Upper lobe of right lung (tissue), 1 donor: ENCODE measurements at places on chromosomes 7 and 10. TPM values are rescaled to one million over a fixed set of nuclear protein-coding genes. Genes with fewer than 3 reads are reported as not detected.

NEBL gene
- 106 TPM for total RNA-seq

PLEKHS1 gene
- total RNA-seq = not detected

DNA sequence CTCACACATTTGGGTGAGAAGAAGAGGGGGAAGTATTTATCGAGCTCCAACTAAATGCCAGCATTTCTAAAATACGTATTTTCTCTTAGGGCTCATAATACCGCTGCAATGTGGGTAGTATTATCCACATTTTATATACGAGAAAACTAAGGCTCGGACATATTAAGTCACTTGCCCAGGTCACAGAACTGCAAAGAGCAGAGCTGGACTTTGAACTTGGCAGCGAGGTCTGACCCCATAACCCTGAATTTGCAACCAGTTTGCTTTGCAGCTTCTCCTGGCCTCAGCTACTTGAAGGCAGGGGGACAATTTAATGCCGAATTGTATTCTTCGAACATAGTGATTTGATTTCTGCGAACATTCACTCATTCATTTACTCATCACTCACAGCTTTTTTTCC, 7.2 kb downstream of the ABLIM1 start:
- DNase-seq = no peak

GRCh38 chr10:49633327-49634068, 19.7 kb downstream of the CHAT start:
- peak; percentile 39 for DNase-seq

LIPJ gene
- total RNA-seq = not detected

DNA sequence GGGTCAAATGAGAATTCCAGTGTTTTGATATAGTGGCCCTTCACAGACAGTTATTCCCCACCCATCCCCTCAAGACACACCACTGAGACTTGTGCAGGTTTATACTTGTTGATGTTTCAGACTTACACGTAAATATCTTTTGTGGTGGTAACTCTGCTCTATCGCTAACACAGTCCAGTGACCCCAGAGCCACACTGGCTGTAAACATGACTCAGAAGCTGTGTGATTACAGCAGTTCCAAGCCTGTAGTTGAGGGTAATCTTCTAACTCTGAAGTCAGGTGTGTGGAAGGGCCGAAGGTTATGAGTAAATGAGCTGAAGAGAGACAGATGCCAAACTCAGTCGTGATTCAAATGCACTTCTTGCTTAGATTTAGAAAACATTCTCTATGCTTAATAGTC, 19.4 kb downstream of the NOBOX start:
- no peak for DNase-seq

DNA sequence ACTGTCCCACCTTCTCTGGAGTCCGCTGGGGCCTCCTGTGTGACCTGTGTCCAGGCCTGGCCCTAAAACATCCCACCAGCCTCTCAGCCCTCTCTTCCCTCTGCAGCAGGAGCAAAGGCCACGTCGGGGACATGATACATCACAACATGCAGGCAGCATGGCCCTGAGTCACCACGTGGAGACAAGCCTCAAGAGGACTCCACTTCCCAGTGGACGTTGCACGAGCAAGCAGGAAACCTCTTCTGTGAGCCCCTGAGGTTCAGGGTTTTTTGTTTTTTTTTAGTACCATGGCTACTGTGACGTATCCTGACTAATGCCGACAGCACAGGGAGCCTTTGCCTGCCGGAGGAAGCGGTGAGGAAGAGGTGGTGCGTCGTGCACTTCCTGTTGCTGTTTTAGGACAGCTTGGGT, 165.9 kb downstream of the DNAJB6 start:
- peak; percentile 46 for DNase-seq

DNA sequence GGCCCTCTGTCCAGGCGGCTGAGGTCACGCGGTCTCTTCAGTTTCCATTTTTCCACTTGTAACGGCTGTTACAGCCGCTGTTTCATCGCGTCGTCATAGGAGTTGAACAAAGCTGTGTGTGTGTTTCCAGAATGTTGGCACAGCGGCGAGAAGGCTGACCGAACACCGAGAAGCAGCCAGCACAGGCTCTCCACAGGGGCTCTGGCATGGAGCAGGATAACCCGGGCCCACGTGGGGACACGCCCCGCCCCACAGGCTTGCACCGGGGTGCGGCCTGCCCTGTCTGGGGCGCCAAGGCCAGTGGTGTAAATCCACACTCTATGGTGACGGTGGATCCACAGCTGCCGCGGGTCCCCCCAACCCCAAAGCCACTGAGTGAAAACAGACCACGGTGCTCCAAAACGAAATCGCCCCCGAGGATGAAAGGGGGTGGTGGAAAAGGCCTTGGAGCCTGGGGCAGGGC, 448.2 kb downstream of the DNAJB6 start:
- DNase-seq = no peak

TEX47 gene
- total RNA-seq = not detected

GRCh38 chr7:36037121-36037662, 115.9 kb upstream of the EEPD1 start:
- no peak for DNase-seq

DNA sequence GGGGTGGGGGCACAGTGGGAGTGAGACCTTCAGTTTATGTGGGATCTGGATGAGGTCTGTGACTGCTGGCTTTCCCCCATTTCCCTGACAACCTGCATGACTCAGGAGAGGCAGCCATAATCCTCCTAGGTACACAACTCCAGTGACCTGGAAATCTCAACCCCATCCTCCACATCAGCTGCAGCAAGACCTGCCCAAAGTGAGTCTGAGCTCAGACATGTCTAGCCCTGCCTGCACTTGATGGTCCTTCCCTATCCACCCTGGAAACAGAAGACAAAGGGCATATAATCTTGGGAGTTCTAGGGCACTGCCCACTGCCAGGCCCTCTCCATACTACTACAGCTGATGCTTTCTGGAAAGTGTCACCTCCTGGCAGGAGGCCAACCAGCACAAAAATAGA, 75.6 kb downstream of the GRM8 start:
- no peak for DNase-seq

WIPF3 gene
- total RNA-seq = 0.67 TPM

DNA sequence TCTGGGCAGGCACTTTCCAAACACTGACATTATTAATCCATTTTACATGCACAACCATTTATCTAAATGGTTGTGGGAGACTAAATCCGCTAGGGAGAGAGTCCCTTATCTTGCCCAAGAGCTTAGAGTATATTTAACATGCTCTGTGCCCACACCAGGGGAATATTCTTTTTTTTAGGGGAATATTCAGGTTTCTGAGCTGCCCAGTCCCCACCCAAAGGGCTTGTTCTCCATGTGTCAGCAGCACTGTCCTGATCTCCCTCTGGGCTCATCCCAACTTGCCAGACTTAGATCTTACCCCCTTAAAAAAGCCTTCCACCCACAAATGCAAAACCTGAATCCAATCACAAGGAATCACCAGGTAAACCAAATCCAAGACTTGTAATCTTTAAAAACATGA, 132.1 kb downstream of the ATXN7L1 start:
- DNase-seq = no peak

PTPRN2 gene
- 4.9 TPM for total RNA-seq

- no peak for DNase-seq
These were observed 193.7 kb downstream of the RNLS start for GRCh38 chr10:88389456-88389855.

DNA sequence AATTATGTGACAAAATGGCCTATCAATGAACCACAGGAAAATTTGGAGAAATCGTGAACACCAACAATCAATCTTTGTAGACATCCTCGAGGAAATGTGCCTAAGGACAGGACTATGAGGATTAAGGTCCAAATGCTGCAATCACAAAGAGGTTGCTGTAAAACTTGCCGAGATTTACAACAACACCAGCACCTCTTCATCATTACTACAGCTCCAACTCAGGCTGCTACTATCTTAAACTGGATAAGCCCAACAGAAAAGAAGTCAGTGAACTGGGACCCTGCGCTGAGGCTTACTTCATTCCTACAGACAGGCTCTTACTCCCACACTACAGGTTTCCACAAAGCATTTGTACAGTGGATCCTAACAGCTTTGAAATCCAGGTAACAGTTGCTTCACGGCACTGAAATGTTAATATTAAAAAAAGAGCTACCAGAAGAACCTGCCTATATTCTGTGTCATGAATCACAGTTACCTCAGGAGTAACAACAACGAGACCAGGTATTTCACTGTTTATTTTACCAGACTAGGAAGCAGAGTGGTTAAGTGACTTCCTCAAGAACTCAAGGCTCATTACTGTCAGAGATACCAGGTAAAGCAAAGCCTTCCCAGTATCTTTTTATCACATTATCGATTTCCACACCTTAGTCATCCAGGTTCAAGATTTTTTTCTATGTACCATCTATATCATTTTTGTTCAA, 23.9 kb downstream of the CACUL1 start:
- no peak for DNase-seq

TWIST1 gene
- total RNA-seq = not detected

ITPRID1 gene
- total RNA-seq = not detected

DNA sequence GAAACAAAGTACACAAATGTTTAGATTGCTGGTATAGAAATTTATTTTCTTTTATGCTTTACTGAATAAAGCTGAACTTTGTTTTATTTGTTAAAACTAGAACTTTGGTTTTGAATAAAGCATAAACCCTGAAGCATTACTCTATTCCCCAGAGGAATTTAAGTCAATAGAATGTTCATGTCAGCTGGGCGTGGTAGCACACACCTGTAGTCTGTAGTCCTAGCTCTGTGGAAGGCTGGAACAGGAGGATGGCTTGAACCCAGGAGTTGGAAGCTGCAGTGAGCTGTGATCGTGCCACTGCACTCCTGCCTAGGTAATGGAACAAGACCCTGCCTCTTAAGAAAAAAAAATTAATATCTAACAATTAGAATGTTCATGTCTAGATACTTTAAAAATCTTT, 139.0 kb upstream of the ASAH2 start:
- DNase-seq = no peak

GRCh38 chr7:155884225-155885166, 72.2 kb upstream of the SHH start:
- peak; percentile 51 for DNase-seq
